ENCODE measurements at places on chromosomes 12 and 14.

GRCh38 chr12:113203852-113204760 is 17.2 kb upstream of the TPCN1 start:
- DNase-seq, result peak; percentile 64

DNA sequence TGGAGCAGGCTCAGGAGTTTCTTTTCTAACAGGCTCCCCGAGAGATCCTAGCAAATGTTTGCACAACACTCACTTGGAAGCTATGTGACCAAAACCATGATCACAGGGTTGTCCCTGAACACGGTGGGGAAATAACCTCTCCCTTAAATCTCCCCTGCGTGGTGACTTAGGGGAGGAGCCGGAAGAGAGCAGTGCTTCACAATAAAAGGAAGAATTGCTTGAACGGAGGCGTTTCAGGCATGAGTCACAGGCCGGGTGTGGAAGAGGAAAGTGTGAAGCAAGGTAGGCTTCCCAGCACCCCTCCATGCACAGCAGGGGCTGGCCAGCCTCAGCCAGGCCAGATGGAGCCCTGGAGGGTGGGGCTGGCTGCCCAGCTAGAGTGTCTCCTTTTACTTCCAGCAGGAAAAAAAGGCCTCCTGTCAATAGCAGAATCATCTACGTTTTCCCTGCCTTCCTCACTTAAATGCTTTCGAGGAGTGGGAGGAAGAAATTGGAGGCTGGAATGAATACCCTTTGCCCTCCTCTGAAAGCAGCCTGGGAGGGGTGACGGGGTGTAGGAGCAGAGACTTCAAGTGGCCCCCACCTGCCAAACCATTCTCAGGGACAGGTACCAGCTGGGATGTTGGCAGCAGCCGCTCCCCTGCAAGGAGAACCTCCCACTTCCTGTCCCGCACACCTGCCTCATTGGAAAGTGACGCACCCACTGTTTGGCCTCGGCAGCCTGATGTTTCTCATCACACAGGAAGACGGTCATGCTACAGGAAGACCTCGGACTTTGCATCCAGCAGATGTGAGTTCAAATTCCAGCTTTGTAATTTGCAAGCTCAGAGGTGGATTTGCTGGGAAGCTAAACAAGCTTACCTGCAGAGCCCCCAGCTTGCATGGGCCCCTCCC is 30.1 kb upstream of the PPP2R5C start:
- DNase-seq, result no peak

DNA sequence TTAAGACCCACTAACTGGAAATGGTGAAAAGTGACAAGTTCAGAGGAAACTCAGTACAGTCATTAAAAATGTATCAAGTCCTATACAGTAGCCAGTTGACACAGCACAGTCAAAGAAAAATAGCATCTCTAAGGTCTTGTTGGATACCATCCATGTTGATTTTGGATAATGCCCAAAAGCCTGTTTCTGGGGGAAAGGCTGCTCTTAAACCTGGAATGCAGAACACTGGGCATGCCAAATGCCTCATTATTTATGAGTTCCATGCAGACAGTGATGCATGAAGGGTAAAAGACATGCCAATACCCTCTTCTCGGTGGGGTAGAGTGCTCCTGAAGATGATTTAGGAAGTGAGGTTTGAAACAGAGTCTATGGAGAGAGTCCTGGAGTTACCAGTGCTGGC is 29.6 kb downstream of the KCNK13 start:
- no peak for DNase-seq

DNA sequence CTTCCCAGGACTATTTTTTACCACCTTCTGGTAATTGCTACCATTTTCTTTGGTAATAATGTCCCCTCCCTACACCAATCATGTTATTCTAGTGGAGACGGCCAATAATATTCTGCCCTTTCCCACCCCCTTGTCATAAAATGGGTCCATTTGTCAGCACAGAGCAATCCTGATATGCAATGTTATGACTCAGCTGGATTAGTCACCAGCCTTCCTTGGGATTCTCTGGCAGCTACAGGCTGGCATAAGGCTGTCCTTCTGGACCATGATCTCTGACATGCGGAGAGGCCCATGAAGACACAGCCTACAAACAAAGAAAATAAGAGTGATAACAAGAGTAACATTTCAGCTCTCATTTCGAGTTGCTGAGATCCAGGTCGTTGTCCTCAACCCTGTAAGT is 222.0 kb upstream of the CPNE8 start:
- peak; percentile 27 for DNase-seq

- DNase-seq, result no peak
These were observed 8.2 kb upstream of the ACVR1B start for GRCh38 chr12:51943346-51943745.

DNA sequence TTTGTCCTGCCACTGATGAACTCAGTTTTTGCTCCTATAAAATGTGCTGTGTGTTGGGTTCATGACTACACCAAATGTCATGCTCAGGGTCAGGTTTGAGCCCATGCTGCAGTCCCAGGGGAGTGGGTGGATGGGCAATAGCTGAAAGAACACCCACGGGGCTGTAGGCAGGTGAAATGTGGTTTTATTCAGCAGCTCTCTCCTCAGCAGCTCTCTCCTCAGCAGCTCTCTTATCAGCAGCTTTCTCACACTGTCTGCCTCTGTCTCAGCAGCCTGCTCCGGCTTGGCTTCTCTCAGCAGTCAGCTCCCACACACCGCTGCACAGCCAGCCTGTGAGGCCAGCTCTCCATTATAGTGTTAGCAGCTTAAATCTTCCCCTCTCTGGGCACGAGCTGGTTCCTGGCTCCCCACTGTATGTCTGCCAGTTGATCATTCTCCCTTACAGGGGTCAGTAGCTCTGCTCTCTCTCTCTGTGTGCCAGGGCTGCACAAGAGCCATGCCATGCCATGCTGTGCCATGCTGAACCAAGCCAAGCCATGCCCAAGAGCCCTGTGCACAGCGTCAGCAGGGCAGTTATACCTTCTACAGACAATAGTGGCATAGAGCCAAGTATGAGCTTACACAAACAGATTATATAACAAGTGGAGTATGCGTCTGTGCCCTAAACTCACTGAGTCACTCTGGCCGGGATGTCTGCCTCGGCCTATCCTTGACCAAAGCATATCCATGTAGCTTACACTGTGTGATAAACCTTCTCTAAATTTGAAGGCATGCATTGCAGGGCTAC is 303.3 kb upstream of the TMPO start:
- DNase-seq, result peak; percentile 46

DNA sequence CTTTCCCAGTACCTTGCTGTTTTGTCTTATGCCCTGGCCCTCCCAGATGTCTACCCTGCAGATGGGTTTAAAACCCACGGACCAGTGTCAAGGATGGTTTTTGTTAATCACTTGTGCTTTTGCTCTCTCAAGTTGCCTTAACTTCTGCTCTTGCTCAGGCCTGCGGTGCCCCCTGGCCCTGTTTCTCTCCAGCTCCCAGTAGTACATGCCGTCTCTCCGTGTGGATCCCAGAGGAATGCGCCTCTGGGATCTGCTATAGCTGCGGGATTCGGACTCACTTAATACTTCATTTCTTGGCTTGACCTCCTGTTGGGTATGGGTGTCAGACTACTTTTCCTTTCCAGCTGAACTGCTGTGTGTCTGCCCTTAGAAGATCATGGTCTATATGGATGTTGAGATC is 14.5 kb downstream of the PLEKHG3 start:
- no peak for DNase-seq

DNA sequence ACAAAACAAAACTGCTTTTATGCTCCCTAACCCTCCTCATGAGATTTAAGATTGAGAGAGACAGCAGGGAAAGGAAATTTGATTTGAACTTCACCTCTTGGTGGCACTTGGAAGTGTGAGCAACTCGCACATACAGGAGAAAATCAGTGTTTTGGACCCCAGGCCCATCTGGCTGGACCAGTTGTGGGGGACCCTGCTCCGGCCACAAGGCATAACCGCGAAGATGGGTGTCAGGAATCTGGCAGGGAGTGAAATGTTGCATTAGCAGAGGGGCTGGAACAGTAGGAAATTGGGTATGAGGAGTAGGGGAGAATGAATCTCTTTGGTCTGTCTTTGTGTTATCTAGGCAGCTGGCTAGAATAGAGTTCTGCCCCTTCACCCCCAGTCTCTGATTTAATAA is 1.2 kb downstream of the CIROP start:
- DNase-seq, result no peak

- DNase-seq, result no peak
These were observed 186.9 kb upstream of the FLRT2 start for GRCh38 chr14:85342858-85343607.

- DNase-seq, result peak; percentile 52
These were observed 2.8 kb downstream of the VPS29 start for GRCh38 chr12:110498984-110499706.

- no peak for DNase-seq
These were observed 17.6 kb downstream of the NINJ2 start for GRCh38 chr12:645563-646071.

- no peak for DNase-seq
These were observed 239.0 kb downstream of the ADAMTS20 start for GRCh38 chr12:43312991-43313505.

- DNase-seq, result peak; percentile 10
These were observed 77.7 kb downstream of the FLRT2 start for GRCh38 chr14:85607651-85608081.

- no peak for DNase-seq
These were observed 12.1 kb downstream of the RITA1 start for GRCh38 chr12:113197518-113198077.

GRCh38 chr14:104118006-104118844 is 20.2 kb upstream of the KIF26A start:
- DNase-seq, result no peak

DNA sequence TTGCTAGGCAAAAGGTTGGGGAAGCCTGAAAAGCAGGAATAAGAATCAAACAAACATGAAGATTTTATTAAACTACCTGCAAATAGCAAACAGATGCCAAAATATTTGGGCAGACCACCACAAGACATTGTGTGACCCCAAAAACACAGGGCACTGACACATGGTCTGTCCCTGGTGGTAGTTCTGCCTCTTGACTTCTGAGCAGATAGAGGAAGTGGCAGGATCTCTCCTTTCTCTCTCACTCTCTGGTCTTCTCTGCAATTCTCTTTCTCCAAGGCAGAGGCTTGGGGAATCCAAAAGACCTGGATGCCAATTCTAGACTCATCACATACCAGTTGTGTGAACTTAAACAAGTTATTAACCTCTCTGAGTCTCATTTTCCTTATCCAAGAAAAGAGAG is 4.3 kb upstream of the PTGDR start:
- no peak for DNase-seq

DNA sequence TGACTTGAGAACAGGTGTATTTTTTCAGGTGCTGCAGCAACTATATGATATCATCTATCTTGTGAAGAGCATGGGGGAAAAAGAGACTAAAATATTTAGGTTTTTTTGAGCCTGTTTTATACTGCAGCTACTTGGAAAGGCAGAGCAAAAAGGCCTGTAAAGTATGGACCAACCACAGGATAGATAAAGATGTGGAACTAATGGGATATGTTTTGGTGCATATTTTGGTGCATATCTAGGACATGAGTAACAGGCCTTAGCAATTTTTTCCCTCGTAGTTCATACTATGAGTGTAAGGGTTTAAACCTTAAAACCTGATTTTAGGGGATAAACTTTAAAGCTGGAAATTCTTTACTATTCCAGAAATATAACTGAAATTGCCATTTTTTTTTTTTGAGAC is 6.0 kb upstream of the GTSF1 start:
- no peak for DNase-seq

DNA sequence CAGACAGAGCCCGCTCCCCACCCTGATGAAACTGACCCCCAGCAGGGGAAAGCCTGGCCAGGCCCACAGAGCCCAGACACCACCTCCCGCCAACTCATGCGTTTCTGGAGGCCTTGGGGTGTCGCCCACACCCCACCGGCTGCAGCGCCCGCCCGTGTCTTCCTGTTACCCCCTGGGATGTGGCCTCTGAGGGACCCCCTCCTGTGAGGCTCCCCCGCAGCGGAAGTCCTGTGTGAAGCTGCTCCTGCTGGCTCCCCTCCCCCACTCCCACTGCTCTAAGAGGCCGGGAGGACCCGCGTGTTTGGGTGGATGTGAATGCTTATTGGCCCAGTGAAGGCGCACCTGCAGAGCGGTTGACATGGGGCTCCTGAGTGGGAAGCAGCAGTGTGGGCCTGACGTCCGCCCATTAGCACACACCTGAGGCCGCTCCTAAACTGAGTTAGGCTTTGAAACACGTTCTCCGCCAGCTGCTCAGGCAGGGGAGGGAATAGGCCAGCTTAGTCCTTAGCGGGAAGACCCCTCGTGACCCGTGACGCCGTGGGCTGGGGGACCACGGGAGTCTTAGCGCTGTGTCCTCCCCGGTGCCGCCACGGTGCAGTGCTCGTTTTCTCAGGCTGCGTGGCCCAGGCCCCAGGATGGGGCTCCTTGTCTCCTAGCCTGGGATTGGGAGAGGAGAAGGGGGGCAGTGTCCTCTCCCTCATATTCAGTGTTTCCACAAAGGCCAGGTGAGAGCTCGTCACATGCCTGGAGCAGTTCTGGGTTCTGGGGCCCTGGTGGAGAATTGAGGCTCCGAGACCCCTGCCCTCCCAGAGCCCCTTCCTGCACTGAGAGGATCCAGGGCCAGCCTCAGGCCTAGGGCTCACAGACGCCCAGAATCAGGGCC is 323.4 kb upstream of the SFSWAP start:
- DNase-seq, result no peak

- no peak for DNase-seq
These were observed 14.9 kb upstream of the BMP4 start for GRCh38 chr14:53971521-53971920.

DNA sequence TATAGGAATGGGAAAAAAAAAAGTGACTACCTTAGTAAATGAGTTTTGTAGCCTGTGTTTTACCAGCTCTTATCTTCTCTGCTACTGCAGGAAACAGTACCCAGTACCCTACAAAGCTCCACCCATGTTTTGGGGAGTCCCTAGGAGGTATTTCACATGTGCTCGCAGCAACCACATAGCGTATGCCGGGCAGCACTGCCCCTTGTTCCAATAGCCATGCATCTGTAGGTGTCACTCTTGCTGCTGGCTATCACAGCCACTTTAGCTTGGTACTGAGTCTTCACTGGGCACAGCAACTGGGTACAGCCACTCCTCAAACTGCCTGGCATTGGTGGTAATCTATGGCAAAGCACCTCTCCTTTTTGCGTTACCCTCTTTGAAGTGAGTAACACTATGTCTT is 2.0 kb upstream of the MDM1 start:
- peak; percentile 9 for DNase-seq

DNA sequence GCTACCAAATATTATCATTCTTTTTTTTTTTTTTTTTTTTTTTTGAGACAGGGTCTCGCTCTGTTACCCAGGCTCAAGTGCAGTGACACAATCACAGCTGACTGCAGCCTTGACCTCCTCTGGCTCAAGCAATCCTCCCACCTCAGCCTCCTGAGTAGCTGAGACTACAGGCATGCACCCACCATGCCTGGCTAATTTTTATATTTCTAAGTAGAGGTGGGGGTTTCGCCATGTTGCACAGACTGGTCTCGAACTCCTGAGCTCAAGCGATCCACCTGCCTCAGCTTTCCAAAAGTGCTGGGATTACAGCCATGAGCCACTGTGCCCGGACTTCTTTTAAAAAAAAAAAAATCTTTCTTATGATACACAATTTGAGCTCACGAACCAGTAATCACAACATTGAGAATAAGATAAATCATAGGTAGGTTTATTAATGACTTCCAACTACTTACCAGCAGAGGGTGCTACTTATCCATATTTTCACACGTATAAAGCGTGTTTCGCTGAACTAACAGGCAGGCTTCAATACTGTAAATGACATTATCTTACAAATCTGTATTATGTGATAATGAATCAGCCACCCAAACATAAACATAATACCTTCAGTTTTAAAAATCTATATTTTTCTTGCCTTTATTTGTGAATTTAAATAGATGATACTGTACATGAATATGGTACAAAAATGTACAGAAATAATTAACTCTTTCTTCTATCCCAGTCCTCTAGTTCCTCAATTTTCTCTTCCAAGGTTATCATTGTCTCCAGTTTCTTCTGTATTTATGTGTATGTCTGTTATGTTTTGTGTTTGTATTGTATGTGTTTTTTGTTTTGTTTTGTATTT is 42.5 kb upstream of the BCAT1 start:
- peak; percentile 85 for DNase-seq
